Activated CD4-positive, alpha-beta T cell treated with anti-CD3 and anti-CD28 coated beads for 36 hours (primary cell): ENCODE measurements at places on chromosomes 7 and 10.

DNA sequence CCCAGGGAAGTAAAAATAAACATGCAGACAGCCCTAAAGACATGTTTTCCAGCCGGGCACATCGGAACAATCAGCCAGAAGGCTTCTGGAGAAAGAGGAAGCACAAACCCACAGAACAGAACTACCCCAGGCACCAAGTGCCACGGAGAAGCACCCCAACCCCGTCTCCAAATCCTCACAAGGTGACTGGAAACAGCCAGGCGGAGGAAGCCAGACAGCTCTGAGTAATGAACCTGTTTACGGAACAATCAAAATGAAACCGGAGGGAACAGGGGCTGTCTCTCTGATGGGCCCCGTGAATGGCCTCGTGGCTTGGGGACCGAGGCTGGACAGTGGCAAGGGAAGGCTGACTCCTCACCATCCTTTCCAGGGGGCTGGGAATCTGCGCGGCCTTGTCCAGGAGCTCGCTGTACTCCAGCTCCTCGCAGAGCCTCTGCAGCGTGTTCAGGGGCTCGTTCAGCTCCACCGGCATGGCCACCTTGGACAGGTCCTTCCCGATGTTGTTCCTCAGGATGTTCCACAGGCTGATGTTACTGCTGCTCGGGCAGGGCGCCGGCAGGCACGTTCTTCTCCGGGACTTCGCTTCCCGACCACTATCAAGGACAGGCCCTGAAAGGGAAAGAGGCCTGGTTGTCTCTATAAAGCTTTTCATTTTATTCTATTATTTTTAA is 77.0 kb upstream of the GSDME start:
- peak; percentile 18 for DNase-seq
- no peak overlapping the region for H3K4me3 ChIP-seq
- H3K27me3 ChIP-seq: no peaks in the 10 kb centered on the region
- H3K4me1 ChIP-seq: peaks cover 43% of the 10 kb centered on the region
- H3K36me3 ChIP-seq: peaks cover 49% of the 10 kb centered on the region
- no peak overlapping the region for H3K27ac ChIP-seq

DNA sequence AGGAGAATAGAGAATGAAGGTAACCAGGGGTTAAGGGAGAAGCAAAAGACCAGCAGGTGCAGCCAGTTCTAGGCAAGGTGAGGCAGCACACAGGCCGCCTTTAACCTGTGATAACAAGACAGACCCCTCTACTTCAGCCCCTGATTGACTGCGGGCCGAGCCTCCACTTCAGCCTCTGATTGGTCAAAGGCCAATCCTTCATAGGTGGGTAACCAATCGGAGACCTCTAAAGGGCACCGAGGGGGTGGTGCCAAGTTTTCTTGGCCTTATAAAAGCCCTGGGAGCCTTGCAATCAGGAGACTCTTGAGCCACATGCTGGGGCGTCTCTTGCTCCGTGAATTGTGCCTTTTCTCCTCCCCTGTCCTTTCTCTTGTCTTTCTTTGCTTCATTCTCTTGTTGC is 98.8 kb downstream of the ELFN1 start:
- no peaks in the 10 kb centered on the region for H3K36me3 ChIP-seq
- no peak overlapping the region for H3K4me3 ChIP-seq
- no peak for DNase-seq
- H3K27me3 ChIP-seq: no peaks in the 10 kb centered on the region

DNA sequence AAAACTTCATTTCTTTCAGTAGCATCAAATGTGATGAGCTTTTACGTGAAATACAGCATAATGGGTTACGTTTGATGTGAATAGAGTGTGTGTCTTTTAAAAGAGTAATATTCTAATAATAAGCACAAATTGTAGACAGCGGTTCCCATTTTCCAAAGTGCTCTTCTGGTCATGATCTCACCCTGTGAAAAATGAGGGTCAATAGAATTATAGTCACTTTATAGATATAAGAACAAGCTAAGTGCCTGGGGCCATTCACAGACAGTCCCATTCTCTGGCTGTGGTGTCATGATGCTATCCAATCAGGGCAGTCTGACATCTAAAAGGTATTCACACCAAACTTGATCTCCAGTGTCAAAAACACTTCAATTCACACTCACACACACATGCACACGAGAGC is 830.8 kb upstream of the AUTS2 start:
- peaks cover 1% of the 10 kb centered on the region for H3K36me3 ChIP-seq
- H3K4me3 ChIP-seq: no peak overlapping the region
- no peak for DNase-seq

- peaks cover 3% of the 10 kb centered on the region for H3K4me1 ChIP-seq
- no peak overlapping the region for H3K27ac ChIP-seq
- no peaks in the 10 kb centered on the region for H3K36me3 ChIP-seq
- no peaks in the 10 kb centered on the region for H3K27me3 ChIP-seq
Observed at GRCh38 chr7:371779-372545, 82.0 kb downstream of the FOXL3 start.

- no peak overlapping the region for H3K27ac ChIP-seq
- H3K36me3 ChIP-seq: no peaks in the 10 kb centered on the region
- no peak for DNase-seq
- no peak overlapping the region for H3K4me3 ChIP-seq
Observed at GRCh38 chr10:64039198-64039597, 518.0 kb downstream of the REEP3 start.

- H3K36me3 ChIP-seq: no peaks in the 10 kb centered on the region
- DNase-seq: no peak
- H3K4me3 ChIP-seq: no peak overlapping the region
- peaks cover 12% of the 10 kb centered on the region for H3K27me3 ChIP-seq
- no peak overlapping the region for H3K27ac ChIP-seq
- no peaks in the 10 kb centered on the region for H3K4me1 ChIP-seq
Observed at GRCh38 chr7:98321301-98321700, 39.8 kb downstream of the BRI3 start.

- H3K4me3 ChIP-seq: no peak overlapping the region
- peaks cover 29% of the 10 kb centered on the region for H3K36me3 ChIP-seq
- H3K4me1 ChIP-seq: no peaks in the 10 kb centered on the region
- H3K27ac ChIP-seq: no peak overlapping the region
- H3K27me3 ChIP-seq: no peaks in the 10 kb centered on the region
Observed at GRCh38 chr7:128303643-128304042, 40.1 kb downstream of the RBM28 start.
